ENCODE measurements at places on chromosomes 4 and X.

- DNase-seq, result no peak
Observed at GRCh38 chr4:54157606-54158005, 57.6 kb downstream of the GSX2 start.

DNA sequence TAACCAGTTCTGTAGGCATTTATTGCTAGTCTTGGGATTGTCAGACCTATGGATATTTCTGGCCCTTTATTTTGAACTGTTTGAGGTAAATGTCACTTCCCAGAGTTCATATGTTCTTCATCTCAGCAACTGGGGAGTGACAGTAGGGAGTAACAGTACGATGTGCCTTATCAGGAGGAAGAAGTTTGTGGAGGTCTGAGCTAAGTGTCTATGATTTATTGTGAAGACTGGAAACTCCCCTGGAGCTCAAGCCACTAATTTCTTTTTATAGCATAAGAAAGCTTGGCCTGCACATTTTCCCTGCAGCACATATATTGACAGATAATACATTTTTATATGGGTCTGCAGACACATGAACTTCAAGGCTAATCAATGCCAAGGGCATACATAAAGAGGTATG is 383.8 kb downstream of the GRXCR1 start:
- no peak for DNase-seq

DNA sequence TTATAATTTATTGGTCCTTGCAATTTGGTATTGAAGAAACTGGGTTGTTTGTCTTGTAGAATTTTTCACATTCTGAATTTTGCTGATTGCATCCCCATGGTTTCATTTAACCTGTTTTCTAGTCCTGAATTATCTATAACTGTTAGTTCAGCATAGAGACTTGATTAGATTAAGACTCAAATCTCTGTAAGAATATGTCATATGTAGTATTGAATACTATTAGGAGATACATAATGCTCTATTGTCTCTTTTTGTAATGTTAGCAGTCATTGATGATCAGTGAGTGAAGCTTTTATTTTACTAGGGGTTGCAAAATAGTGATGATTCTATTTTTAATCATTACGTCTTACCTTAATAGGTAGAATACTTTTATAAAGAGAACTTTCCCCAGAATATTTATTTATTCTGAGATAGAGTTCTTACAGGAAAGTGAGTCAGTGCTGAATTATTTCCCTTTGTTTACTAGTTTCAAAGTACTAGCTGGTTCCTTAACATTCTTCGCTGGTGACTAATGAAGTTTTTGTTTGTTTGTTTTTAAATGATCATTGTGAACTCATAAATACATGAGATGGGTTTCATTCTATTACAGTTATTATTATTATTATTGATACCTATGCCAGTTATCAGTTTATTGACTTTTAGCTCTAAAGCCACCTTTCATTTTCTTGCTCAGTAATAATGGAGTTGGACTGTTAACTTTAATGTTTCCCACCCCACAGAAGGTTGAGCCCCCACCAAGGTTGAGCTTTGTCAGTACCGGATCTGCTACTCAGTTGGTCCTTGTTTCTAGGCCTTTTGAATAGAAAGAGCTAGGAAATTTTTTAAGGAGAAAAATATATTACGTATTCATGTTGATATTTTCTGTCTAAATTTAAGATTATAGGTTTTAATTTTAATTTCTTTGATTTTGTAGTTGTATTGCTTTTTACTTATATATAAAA is 102.3 kb downstream of the LARP1B start:
- no peak for DNase-seq

DNA sequence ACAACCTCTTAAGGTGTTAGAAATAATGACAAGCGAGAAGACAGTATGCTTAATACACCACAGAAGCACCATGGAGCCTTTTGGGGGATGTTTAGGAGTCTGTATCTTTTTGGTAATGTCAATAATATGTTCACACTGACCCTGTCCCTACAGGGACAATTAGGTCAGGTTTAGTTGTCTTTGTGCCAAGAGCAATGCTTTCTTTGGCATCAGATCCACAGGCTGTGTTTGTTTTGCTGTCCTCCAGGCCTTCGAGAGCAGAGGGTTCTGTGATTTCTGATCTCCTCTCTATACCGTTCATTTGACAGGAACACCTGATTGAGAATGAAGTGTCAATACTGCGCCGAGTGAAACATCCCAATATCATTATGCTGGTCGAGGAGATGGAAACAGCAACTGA is 153.8 kb downstream of the DCLK2 start:
- no peak for DNase-seq
